Activated CD4-positive, alpha-beta T cell treated with anti-CD3 and anti-CD28 coated beads, Interleukin-2, amount 10 ng/mL, durations not matched to agents 7 days and 5 days (primary cell): ENCODE measurements at places on chromosomes 4 and X. TPM values are rescaled to one million over a fixed set of nuclear protein-coding genes. Genes with fewer than 3 reads are reported as not detected.

DNA sequence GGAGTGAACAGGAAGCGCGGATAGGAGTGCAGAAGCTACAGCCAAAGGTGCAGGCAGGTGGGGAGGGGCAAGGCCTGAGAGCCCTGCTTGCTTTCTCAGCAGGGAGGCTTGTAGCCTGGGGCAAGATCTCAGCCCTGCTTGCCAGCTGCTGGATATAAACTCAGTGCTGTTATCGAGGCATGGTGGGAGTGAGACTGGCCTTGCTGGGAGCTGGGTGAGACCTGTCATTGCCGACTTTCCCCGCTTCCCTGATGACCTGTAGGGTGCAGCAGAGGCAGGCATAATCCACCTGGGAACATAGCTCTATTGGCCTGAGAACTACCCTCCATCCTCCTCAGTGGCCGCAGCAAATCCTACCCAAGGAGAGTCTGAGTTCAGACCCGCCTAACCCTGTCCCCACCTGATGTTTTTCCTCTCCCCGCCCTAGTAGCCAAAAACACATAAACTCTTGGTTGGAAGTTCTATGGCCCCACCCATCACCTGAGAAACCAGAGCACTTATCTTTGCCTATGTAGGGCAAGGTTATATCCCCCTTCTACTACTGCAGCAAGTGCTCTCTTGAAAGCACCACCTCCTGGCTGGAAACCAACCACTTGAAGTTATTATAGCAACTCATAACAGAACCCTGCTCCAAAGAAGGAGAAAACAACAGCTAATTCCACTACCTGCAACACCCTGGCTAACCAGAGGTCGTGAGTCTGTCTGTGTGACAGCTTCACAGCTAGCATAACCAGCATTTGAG lies 80.7 kb downstream of the FHIP1A start:
- no peak for DNase-seq

Gene ADH1A
- not detected for total RNA-seq

DNA sequence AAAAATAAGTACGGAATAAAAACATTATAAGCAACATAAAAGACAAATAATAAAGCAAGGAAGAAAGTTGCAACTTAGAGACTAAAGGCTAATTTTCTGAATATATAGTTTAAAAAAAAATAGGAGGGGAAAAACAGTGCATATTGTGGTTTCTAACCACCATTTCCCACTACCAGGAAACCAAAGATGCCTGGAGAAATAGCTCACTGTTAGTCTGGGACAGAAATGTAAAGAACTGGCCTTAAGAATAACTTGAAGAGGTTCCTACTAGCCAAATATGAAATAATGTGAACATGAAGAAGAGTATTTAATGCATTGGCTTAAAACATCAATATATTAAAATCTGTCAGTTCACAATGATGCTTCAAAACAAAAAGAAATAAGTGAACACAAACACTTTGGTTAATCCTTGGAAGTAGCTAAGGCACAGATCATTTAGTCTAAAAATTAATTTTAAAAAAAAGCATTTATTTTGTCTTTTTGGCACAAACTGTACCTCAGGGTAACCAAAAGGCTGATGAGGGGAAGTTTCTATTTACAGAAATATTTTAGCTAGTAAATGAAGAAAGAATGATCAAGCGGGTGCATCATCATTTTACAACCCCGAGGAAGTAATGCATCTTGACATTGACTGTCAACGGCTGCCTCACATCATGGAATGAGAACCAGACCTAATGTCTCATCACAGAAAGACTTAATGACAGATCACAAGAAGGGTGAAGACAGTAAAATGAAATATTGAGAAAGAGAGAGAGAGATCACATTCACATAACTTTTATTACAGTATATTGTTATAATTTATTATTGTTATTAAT lies 297.2 kb upstream of the LDB2 start:
- DNase-seq: no peak

- no peak for DNase-seq
These were observed 176.9 kb downstream of the DCTD start for GRCh38 chr4:182740256-182740655.

Gene HSFX4
- not detected for total RNA-seq

Gene RGN
- not detected for total RNA-seq

DNA sequence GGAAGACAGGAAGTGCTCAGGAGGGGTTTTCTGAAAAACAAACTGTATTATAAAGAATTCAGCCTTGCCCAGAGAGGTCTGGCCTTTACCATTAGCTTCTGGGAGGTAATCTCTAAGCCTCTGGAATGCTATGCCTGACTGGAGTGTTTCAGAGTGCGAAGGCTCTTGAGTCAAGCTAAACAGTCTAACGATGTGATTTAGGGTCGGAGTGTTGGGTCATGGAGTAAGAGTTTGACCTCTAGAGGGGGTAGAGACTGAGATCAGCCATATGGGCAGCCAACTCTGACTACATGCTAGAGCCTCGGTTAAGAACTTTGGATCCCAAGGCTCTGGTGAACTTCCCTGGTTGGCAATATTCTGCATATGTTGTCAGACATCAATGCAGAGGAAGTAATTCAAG lies 15.0 kb downstream of the BOD1L1 start:
- no peak for DNase-seq

- no peak for DNase-seq
These were observed 632.5 kb upstream of the GNPDA2 start for GRCh38 chr4:45358573-45359506.

Gene ARL9
- not detected for total RNA-seq

DNA sequence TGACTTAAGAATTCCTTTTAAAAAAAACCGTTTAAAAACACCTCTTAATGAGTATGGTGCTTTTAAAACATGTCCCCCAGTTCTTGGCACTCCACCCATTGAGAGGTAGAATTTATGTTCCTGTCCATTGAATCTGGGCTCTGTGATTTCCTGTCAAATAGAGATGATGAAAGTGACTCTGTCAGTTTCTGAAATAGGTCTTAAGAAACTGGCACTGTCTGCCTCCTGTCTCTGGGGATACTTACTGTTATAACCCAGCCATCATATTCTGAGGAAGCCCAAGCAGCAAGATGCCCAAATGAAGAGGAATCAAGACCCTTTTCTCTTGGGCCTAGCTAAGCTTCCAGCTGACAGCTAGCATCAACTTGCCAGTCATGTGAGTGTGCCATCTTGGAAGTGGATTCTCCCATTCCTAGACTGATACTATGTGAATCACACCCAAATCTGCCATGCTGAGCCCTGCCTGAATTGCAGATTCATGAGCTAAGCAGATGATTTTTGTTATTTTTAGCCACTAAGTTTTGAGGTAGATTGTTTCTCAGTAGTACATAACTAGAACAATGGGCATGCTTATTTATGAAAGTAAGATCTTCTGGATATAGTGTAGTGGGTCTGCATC lies 22.8 kb downstream of the C4orf54 start:
- no peak for DNase-seq

GRCh38 chr4:8552024-8552423 lies 28.2 kb upstream of the GPR78 start:
- no peak for DNase-seq

- DNase-seq: no peak
These were observed 1.4 kb downstream of the HAND2 start for GRCh38 chr4:173528378-173529321.

- DNase-seq: no peak
These were observed 6.2 kb downstream of the CSF2RA start for GRCh38 chrX:1274786-1275185.

Gene MSMO1
- 44.7 TPM for total RNA-seq

Gene GAGE13
- total RNA-seq: not detected

DNA sequence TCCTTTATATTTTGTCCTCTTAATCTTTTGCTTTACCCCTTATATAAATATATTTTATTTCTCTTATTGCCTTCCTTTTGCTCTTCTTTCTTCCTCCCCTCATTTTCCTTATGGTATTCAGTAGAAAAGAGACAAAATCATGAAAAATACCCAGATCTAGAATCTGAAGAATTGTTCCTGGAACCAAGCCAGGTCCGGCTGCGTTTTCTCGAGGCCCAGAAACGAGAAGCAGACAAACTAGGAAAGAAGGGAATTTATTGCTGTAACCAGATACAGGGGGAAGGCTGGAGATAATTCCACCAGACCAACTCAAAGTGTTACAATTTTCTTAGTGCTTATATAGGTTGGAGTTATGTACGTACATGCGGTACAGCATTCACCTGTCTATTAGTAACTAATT lies 328.7 kb downstream of the GABRG1 start:
- DNase-seq: no peak

Gene HTN1
- not detected for total RNA-seq

- DNase-seq: no peak
These were observed 60.2 kb downstream of the SLIT2 start for GRCh38 chr4:20311856-20312255.

DNA sequence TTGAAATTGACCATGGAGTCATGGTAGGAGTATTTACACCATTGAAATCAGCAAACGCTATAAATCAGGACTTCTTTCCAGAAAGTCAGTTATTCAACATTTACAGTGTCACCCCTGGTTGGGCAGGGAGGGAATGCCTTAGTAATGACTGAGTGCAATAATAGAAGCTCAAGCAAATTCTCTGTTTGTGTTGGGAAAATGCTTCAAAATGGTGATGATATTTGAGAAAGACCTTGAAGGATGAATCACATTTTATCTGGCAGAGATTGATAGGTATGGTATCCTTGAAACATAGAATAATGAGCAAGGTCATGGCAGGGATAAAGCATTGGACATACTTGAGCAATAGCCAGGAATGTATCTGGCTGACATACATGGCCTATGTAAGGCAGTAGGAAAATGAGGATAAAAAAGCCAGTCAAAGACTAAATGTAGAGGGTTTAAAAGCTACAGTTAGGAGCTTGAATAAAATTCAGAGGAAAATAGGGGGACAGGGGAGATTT lies 248.7 kb downstream of the FMR1NB start:
- no peak for DNase-seq

Gene CACNA1F
- total RNA-seq: 0.33 TPM

- no peak for DNase-seq
These were observed 1071.8 kb downstream of the CCSER1 start for GRCh38 chr4:91198951-91199350.

Gene MID1
- 0.23 TPM for total RNA-seq

Gene SLITRK4
- total RNA-seq: not detected
